Mammary epithelial cell (primary cell): ENCODE measurements at places on chromosomes 3 and 15.

GRCh38 chr3:9809239-9809614 lies 835 bp upstream of the TTLL3 start:
- no peak for DNase-seq

DNA sequence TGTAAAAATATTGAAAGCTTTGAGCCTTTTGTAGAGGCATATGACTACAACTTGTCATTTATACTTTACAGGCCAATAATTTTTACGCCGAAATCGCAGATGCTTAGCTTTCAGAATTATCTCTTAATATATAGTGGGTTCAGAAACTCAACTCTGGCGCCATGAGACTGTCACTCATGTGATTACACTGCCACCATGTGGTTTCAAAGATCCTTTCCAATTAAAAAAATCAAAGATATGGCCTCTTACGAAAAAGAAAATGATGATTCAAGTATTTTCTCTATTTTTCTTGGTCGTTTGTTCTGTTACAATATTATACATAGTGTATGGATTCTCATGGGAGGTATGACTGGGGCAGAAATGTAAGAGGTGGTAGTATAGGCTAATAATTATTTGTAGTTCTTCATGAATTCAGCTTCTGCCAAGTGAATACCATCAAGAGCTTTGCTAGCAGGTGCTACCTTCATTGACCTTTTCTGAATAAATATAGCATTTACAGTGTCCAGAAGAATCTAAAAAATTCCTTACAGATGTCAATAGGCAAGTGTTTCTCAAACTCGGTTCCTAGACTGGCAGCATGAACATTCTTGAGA lies 751.7 kb upstream of the GOLIM4 start:
- DNase-seq, result peak; percentile 20

GRCh38 chr3:157412323-157412855 lies 24.3 kb upstream of the PTX3 start:
- DNase-seq, result no peak

- DNase-seq, result no peak
Observed at GRCh38 chr3:62119139-62119538, 254.2 kb downstream of the FEZF2 start.

- peak; percentile 37 for DNase-seq
Observed at GRCh38 chr3:184579513-184579912, 17.9 kb downstream of the EPHB3 start.

DNA sequence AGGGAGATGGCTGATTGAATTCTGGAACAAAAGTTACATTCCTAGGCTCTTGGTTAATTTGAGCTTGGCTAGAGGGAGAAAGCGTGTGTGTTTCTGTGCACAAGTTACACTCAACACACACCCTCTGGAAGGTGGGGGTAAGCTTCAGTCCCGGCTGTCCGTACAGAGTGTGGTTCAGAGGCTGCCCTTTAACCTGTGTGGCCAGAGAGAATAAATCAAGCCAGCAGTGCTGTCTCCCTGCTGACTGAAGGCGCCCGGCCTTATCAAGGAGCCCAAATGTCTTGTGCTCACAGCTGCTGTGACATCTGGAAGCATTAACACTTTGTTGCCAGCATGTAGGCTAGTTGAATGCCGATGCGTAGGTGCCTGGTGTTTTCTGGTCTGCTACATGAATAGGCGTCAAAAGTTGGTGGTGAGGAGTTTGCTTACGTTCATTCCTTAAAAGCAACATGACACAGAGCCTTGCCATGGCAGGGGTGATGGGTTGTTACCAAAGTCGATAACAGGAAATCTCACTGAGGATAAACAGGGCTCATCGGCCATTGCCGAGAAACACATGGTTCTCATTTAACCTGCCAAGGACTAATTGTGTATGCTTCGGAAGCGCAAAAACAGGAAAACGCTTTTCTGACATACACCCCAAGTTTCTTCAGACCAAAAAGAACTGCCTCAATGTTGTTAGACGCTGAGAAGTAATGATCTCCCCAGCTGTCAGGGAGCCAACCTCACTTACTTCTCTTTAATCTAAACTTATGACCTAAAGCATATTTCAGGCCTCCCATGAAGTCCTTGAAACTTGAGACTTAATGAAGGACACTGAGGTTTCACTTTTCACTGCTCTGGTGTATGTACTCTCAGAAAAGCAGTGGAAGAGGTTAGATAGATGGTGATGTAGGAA lies 95.8 kb upstream of the CTDSPL start:
- no peak for DNase-seq

- DNase-seq, result no peak
Observed at GRCh38 chr3:46930166-46930944, 46.2 kb downstream of the CCDC12 start.

DNA sequence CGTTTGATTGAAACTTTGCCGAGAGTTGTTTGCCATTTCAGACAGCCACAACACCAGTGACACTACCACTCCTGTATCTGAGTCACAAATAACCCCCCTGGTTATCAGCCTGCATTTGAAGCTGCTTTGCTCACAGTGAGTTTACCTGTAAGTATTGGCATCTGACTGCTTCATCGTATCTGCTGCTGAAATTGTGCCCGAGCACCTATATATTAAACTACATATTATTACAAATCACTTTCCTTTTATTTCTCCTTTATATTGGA lies 39.2 kb upstream of the SPSB4 start:
- DNase-seq, result no peak

DNA sequence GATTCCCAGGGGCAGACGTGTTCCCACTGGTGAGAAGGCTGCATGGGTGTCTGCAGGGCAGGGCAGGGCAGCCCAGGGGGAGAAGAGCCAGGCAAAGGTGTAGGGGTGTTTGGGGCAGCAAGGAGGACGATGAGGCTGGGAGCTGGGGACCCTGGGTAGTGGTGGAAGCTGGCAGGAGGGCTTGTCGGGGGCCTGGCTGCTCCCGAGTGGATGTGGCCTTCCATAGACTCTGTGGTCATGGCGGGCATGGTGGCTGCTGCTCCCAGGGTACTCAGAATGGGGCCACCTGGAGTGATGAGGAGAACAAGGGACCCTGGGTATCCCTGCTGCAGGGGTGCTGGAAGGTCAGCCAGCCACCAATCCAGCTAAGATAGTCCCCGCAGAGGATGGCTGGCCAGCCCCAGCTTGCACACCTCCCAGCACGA lies 107.5 kb downstream of the WNT7A start:
- no peak for DNase-seq

DNA sequence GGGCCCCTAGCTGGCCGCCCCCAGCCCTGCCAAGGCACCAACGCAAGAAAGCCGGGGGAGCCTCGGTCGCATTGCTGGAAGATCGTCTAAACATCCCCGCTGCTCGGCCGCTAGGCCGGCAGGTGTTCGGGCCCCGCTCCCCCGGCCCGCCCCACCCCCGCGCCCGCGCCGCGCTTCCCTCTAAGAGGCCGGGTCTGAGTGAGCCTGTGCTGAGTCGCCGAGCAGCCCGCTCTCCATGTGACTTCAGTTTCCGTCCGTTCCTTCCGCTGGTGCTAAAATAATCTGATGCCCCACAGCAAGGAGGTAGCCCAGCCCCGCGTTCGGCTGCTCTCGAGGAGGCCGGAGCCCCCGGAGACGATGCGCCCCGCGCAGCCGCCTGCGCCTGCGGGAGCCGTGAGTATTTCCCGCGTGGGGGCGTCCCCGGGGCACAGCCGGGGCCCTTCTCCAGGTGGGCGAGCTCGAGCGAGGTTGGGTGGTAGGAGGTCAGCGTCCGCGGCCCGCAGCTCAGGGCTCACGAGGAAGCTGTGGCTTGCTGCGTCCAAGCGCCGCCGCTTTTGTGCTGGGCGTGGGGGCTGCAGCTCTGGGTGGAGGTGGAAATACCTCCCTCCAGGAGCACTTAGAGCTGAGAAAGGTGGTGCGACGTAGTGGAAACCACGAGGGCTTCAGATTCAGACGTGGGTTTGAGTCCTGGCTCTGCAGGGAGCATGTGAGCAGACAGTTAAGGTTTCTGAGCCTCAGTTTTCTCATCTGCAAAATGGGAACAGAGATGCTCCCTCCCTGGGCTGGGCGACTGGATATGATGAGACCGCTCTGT lies at the start of gene NRROS:
Gene NRROS (plus strand): TSS at position 212 of the 814 bp plus-strand sequence. CDS start 14,846 bp downstream, outside the sequence.
- peak; percentile 16 for DNase-seq

DNA sequence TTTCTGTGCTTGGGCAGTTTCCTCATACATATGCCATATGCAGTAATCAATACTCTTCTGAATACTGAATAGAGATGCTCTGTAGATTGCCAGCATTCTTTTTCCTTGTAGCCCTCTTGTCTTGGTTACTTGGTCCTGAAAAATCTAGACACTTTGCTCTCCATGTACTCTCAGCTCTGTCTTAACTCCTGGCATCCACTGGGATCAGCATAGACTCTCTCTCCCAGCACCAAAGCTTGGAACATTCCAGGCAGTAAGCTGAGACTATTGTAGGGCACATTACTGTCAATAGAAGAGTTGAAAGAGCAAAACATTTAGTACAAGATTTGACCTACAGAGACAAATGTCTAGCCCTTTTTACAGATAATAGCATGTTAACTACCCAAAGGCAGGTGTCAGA lies 1100.3 kb downstream of the TBL1XR1 start:
- no peak for DNase-seq

GRCh38 chr3:71684757-71685386 lies 40.3 kb downstream of the EIF4E3 start:
- peak; percentile 83 for DNase-seq

DNA sequence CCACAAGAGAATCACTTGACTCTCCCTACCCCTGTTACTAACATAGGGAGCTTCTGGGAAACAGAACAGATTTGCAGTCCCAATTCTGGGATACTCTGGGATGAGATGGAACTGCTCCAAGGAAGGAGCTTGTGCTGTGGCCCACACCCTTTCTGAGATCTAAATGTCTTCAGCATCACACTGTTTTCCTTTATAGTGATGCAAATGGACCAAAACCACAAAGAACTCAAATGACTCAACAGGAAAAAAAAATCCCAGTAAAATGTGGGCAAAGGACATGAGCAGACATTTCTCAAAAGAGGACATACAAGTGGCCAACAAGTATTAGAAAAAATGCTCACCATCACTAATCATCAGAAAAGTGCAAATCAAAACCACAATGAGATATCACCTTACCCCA lies 155.6 kb downstream of the NECTIN3 start:
- peak; percentile 80 for DNase-seq

GRCh38 chr15:57216288-57216687 lies 160.0 kb upstream of the CGNL1 start:
- peak; percentile 64 for DNase-seq

DNA sequence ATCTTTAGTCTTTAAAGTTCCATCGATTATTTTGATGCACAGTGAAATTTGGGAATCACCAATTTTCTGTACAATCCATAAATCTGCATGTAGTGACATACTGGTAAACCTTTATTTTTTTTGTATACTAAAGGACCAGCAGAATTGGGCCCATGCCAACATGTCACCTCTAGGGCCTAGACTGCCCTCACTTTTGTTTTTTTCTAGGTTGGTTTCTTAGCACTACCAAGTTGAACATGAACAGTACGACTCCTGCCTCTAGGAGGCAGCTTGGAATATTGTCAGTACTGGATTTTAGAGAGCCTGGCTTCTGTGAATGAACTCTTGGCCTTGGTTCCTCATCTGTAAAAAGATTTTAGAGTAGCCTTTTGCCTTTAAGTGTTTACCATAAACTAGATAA lies 32.3 kb downstream of the NKIRAS1 start:
- DNase-seq, result no peak

- peak; percentile 97 for DNase-seq
Observed at GRCh38 chr15:67150023-67150860, 84.8 kb downstream of the SMAD3 start.

DNA sequence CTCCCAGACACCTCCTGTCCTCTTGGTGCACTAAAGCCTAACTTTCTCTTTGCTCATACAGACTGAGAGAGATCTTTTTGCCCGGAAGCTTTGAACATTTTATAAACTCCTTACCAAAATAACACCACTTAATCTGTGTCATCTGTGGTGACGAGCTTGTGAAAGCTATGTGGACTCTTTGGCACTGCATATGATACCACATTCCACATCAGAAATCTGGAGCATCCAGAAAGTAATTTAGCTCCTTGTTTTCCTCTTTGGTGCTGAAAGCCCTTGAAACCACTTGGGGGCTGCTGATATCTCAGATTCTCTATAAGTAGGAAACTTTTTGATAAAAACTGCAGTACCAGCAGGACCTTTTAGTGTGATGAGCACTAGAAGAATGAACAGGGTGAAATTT lies 128.3 kb downstream of the ALCAM start:
- no peak for DNase-seq

DNA sequence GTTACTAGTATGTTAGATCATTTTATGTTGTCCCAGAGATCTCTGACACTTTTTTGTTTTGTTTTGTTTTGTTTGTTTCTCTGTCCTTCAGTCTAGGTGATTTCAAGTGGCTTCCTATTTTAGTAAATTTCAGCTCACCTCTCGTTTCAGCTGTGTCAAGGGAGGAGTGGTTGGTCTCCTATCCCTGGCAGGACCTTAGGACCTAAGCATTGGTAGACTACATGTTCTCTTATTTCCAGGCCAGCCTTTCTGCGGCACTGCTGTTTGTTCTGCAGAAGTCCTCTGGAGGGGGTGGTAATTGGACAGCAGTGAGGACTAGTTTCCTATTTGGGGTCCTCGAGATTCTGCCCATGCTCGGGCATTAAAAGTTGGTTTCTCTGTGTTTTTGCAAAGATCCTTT lies 31.8 kb downstream of the MGA start:
- DNase-seq, result no peak

DNA sequence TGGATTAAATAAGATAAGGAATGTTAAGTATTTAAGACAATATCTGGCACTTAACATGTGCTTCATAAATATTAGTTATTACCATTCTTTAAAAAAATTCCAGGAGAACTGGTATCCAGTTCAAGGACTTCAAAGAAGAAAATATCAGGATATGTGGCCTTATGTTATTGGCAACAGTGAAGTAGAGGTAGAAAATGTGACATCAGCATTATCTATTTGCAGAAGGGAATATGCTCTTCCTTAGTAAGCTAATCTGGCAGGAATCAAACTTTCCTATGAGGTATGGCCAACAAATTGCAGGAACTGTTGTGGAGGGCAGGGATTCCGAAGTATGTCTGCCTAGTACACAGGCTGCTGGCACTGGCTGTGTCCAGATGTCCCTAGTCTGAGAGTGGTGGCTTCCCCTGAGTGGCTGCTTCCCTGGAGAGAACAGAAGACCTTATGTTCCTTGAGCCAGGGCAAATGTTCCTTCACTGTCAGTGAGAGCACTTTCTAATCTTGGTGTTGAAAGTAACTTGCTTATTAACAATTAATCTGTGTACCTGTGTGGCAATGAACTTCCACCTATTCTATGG lies 351.7 kb upstream of the THRB start:
- DNase-seq, result no peak

- DNase-seq, result peak; percentile 14
Observed at GRCh38 chr15:99361545-99362185, 110.4 kb downstream of the LRRC28 start.

DNA sequence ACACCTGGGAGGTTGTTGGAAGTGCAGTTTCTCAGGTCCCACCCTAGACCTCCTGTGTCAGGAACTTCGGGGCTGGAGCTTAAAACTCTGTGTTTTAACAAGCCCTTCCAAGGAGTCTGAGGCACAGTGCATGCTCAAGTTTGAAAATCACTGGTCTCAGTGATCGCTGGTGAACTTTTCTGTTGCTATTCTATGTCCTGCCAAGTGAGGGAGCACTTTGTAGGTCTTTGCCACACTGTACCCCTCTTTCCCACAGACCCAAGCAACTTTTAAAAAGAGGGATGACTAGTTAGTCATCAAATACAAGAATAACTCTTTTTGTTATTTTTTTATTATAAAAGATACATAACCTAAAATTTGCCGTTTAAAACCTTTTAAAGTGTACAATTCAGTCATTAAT lies 133.7 kb downstream of the AGBL1 start:
- no peak for DNase-seq

- DNase-seq, result no peak
Observed at GRCh38 chr3:15403495-15403894, 23.8 kb downstream of the METTL6 start.
